Spinal cord (tissue), 10 donors: ENCODE measurements at places on chromosomes 4 and X. TPM values are rescaled to one million over a fixed set of nuclear protein-coding genes. Genes with fewer than 3 reads are reported as not detected.

The HDX gene
- 9.8 TPM for total RNA-seq

The MTMR8 gene
- 4.0 TPM for total RNA-seq

The IRF2 gene
- total RNA-seq: 27.8 TPM

The DLG3 gene
- 27.3 TPM for total RNA-seq

The CCNB3 gene
- total RNA-seq: 0.40 TPM

The UCHL1 gene
- total RNA-seq: 411 TPM

The RRH gene
- 0.79 TPM for total RNA-seq

The SPANXN3 gene
- total RNA-seq: not detected

The ATG4A gene
- 10.9 TPM for total RNA-seq

The ITGB1BP2 gene
- 1.5 TPM for total RNA-seq

The IL13RA1 gene
- total RNA-seq: 25.1 TPM

The GPR34 gene
- total RNA-seq: 54.4 TPM

The AMTN gene
- not detected for total RNA-seq

The IQSEC2 gene
- 11.8 TPM for total RNA-seq

The ZCCHC18 gene
- total RNA-seq: 7.8 TPM

The CXCL1 gene
- total RNA-seq: 1.9 TPM

The RAB41 gene
- total RNA-seq: not detected

The GSTCD gene
- total RNA-seq: 17.2 TPM

DNA sequence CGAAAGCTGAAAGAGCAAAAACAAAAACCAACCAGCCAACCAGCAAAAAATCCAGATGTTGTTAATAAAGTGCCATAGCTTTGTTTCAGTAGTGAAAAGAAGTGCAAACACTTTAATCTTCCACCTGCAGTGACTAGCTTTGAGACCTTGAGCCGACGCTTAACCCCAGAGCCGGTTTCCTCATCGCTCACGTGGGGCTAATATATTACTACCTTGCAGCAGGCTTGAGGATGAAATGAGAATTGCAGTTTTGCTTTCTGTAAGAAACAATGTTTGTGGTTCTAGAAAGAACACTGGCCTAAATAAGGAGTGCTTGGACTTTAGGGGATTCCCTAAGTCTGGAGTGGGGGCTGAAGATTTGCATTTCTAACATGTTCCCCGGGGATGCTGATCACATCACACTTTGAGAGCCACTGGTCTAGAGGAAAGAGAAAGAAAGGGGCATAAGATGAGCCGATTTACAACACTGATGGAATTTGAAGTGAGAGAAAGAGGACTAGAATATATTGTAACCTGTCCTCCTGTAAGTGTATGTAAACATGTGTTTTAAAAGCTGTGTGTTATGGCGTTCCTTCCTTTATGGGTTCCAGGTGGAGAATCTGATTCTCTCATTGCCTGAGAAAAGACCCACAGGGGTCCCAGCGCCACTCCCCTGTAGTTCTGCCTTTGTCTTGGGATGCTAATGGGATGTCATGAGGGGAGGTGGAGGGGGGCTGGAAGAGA, 1.4 kb downstream of the FGF2 start:
- peak; percentile 17 for DNase-seq
- H3K36me3 ChIP-seq: no peaks in the 10 kb centered on the region
- H3K27ac ChIP-seq: peak overlapping the region; percentile 77
- H3K4me1 ChIP-seq: peaks cover 4% of the 10 kb centered on the region

DNA sequence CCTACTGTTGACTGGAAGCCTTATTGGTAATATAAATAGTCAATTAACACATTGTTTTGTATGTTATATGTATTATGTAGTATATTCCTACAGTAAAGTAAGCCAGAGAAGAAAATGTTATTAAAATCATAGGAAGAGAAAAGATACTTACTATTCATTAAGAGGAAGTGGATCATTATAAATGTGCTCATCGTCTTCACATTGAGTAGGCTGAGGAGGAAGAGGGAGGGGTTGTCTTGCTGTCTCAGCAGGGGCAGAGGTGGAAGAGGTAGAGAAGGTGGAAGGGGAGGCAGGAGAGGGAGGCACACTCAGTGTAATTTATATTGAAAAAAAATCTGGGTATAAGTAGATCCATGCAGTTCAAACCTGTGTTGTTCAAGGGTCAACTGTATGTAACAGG, 10.6 kb downstream of the CDKL5 start:
- H3K36me3 ChIP-seq: no peaks in the 10 kb centered on the region
- peaks cover 3% of the 10 kb centered on the region for H3K4me1 ChIP-seq
- no peaks in the 10 kb centered on the region for H3K27me3 ChIP-seq
- H3K27ac ChIP-seq: no peak overlapping the region
- no peak for DNase-seq

GRCh38 chrX:23799469-23800065, 16.6 kb downstream of the SAT1 start:
- no peak for DNase-seq
- H3K36me3 ChIP-seq: no peaks in the 10 kb centered on the region
- H3K27me3 ChIP-seq: no peaks in the 10 kb centered on the region
- H3K4me1 ChIP-seq: peaks cover 3% of the 10 kb centered on the region

DNA sequence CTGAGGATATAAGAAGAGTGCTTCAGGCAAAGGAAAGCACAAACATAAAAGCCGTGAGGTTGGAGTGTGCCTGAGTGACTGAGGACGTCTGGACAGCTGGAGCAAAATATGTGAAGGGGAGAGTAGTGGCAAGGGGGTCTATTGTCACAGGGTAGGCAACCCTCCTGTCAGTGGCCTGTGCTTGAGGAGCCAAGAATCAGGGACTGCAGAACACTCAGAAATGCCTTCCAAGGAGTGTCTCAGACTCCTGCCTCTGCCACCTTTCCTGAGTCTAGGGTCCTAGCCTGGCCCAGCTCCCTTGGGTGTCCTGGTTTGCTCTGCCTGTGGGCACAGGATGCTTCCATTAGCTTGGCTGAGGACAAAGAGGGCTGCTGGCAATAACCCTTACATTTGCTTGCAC, 152.5 kb upstream of the PJA1 start:
- H3K4me1 ChIP-seq: peaks cover 11% of the 10 kb centered on the region
- no peak for DNase-seq
- peaks cover 8% of the 10 kb centered on the region for H3K27me3 ChIP-seq
- H3K36me3 ChIP-seq: no peaks in the 10 kb centered on the region
- H3K4me3 ChIP-seq: no peak overlapping the region

- no peaks in the 10 kb centered on the region for H3K27me3 ChIP-seq
- H3K4me1 ChIP-seq: no peaks in the 10 kb centered on the region
- DNase-seq: no peak
These were observed 307.4 kb upstream of the SMIM31 start for GRCh38 chr4:164446516-164446915.

DNA sequence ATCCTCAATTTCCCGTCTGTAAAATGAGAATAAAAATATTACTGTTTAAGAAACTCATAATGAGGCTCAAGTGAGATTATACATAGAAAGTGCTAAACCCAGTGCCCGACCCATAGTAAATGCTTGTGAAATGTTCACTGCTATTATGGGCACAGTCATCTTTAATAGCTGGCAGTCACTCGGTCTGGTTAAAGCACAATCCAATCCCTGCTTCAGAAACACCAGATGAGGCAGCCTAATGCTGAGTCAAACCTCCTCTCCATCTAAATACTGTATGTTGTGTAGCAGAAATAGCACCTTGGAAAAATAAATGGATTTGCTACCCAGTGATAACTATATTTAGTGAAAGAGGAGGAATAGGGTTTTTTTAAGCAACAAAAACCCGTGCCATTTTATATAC, 14.5 kb downstream of the EVC2 start:
- DNase-seq: no peak
- H3K4me3 ChIP-seq: no peak overlapping the region
- peaks cover 10% of the 10 kb centered on the region for H3K36me3 ChIP-seq
- no peak overlapping the region for H3K27ac ChIP-seq
- H3K27me3 ChIP-seq: no peaks in the 10 kb centered on the region

- no peak for DNase-seq
- H3K4me3 ChIP-seq: no peak overlapping the region
- H3K36me3 ChIP-seq: no peaks in the 10 kb centered on the region
- no peaks in the 10 kb centered on the region for H3K4me1 ChIP-seq
These were observed 97.4 kb upstream of the MYOZ2 start for GRCh38 chr4:119038116-119038841.

DNA sequence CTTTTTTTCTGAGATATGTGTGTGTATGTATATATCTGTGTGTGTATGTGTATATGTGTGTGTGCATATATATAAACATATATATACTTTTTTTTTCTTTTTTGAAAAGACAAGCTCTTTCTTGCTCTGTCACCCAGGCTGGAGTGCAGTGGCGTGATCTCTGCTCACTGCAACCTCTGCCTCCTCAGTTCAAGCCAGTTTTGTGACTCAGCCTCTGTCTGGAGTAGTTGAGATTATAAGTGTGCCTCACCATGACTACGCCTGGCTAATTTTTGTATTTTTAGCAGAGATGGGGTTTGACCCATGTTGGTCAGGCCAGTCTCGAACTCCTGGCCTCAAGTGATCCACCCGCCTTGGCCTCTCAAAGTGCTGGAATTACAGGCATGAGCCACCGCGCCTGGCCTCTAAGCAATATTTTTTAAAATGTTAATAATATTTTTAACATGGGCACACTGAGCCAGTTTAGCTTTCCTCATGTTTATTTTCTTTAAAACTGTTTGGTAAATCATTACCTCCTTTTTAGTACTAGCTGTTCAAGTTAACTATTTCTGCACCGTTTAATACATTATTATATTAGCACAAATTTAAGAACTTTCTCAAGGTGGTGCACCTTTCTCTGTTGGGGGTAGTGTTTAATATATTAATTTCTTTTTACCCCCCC, 33.3 kb downstream of the BBS12 start:
- no peaks in the 10 kb centered on the region for H3K36me3 ChIP-seq
- H3K4me1 ChIP-seq: no peaks in the 10 kb centered on the region
- no peaks in the 10 kb centered on the region for H3K27me3 ChIP-seq
- no peak overlapping the region for H3K4me3 ChIP-seq

DNA sequence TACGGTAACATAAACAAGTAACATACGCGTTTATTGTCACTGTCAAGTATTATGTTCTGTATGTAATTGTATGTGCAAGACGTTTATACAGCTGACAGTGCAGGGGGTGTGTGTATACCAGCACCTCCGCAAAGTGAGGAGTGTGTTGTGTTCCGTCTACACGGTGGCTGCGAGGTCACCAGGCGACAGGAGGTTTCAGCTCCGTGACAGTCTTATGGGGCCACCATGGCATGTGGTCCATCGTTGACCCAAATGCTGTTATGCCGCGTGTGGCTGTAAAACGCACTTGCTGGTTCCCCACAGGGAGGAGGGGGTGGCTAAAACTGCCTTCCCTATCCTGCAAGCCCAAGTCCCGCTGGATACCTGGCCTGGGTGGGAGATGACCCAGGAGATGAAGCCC, 25.0 kb downstream of the NSG1 start:
- H3K27ac ChIP-seq: no peak overlapping the region
- DNase-seq: no peak
- peaks cover 62% of the 10 kb centered on the region for H3K36me3 ChIP-seq
- H3K4me3 ChIP-seq: no peak overlapping the region

DNA sequence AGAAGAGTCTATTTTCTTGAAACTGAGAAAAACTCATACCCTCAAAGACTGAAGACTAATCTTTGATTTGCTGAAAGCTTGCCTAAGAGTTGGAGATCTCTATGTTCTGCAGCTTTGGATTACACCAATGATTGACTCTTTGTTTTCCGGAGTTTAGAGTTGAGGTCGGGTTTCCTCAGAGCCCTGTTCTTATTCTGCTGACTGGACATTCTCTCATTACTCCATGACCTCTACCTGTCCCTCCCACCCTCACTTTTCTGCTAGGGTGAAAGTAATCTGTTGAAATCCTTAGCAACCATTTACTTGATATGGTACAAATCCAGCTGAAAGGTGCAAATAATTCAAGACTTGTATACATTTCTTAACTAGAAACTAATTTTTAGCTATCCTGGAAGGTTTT, 421.5 kb upstream of the FRG1 start:
- no peaks in the 10 kb centered on the region for H3K36me3 ChIP-seq
- H3K27me3 ChIP-seq: no peaks in the 10 kb centered on the region
- H3K4me3 ChIP-seq: no peak overlapping the region

GRCh38 chr4:120777459-120777858, 145.1 kb downstream of the PRDM5 start:
- DNase-seq: no peak
- H3K27me3 ChIP-seq: no peaks in the 10 kb centered on the region
- no peak overlapping the region for H3K4me3 ChIP-seq
- no peaks in the 10 kb centered on the region for H3K4me1 ChIP-seq
- H3K36me3 ChIP-seq: no peaks in the 10 kb centered on the region

GRCh38 chr4:173252024-173252935, 81.9 kb downstream of the HMGB2 start:
- H3K4me1 ChIP-seq: no peaks in the 10 kb centered on the region
- DNase-seq: no peak
- H3K27me3 ChIP-seq: no peaks in the 10 kb centered on the region
- no peaks in the 10 kb centered on the region for H3K36me3 ChIP-seq
- no peak overlapping the region for H3K27ac ChIP-seq

- H3K4me3 ChIP-seq: no peak overlapping the region
- peaks cover 16% of the 10 kb centered on the region for H3K27me3 ChIP-seq
- peak; percentile 58 for DNase-seq
These were observed 202.3 kb downstream of the BCOR start for GRCh38 chrX:39895218-39896110.

- no peak overlapping the region for H3K27ac ChIP-seq
- peaks cover 44% of the 10 kb centered on the region for H3K27me3 ChIP-seq
- H3K36me3 ChIP-seq: no peaks in the 10 kb centered on the region
- H3K4me1 ChIP-seq: peaks cover 31% of the 10 kb centered on the region
These were observed 30.7 kb downstream of the TSC22D3 start for GRCh38 chrX:107744868-107745267.

GRCh38 chrX:1477801-1478458, 25.2 kb upstream of the ASMTL start:
- no peaks in the 10 kb centered on the region for H3K36me3 ChIP-seq
- H3K27me3 ChIP-seq: no peaks in the 10 kb centered on the region
- no peak overlapping the region for H3K27ac ChIP-seq
- no peak for DNase-seq

- H3K27me3 ChIP-seq: no peaks in the 10 kb centered on the region
- H3K27ac ChIP-seq: no peak overlapping the region
- no peak for DNase-seq
- peaks cover 10% of the 10 kb centered on the region for H3K4me1 ChIP-seq
These were observed 168.6 kb downstream of the NSUN7 start for GRCh38 chr4:40918330-40918729.

DNA sequence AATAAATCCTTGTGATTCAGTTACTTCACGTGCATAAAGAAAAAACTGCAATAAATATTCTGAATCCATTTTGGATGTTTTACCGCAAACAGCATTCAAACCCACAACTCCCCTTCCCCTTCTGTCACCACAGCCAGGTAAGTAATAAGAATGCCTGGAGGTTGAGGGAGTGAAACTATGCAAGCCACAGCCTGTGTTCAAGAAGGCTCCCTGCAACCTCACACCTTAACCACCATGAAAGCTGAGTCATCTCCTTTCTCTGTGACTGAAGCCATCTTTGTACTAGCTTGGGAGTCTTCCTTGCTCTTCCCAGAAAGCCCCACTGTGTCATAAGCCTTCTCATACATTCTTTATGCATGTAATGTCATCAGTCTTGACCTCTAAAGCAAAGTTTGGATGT, 297.0 kb upstream of the PUDP start:
- no peak for DNase-seq
- H3K27ac ChIP-seq: no peak overlapping the region
- no peak overlapping the region for H3K4me3 ChIP-seq

GRCh38 chr4:107449611-107450369, 270.2 kb downstream of the PAPSS1 start:
- no peaks in the 10 kb centered on the region for H3K4me1 ChIP-seq
- H3K36me3 ChIP-seq: no peaks in the 10 kb centered on the region
- H3K4me3 ChIP-seq: no peak overlapping the region
- no peaks in the 10 kb centered on the region for H3K27me3 ChIP-seq
- no peak for DNase-seq

- H3K27ac ChIP-seq: no peak overlapping the region
- H3K4me3 ChIP-seq: no peak overlapping the region
- H3K27me3 ChIP-seq: no peaks in the 10 kb centered on the region
- no peak for DNase-seq
- no peaks in the 10 kb centered on the region for H3K4me1 ChIP-seq
These were observed 171.7 kb downstream of the PAPSS1 start for GRCh38 chr4:107548211-107548905.
